ENCODE measurements at places on chromosomes 7 and 10. TPM values are rescaled to one million over a fixed set of nuclear protein-coding genes. Genes with fewer than 3 reads are reported as not detected.

Gene NPY4R
- total RNA-seq, result 0.82 TPM

Gene OR13A1
- not detected for total RNA-seq

Gene PRKRIP1
- 11.2 TPM for total RNA-seq

Gene ZPBP
- not detected for total RNA-seq

Gene UCN3
- not detected for total RNA-seq

Data from pericardium fibroblast (primary cell).